ENCODE measurements at places on chromosomes 16 and 17.

DNA sequence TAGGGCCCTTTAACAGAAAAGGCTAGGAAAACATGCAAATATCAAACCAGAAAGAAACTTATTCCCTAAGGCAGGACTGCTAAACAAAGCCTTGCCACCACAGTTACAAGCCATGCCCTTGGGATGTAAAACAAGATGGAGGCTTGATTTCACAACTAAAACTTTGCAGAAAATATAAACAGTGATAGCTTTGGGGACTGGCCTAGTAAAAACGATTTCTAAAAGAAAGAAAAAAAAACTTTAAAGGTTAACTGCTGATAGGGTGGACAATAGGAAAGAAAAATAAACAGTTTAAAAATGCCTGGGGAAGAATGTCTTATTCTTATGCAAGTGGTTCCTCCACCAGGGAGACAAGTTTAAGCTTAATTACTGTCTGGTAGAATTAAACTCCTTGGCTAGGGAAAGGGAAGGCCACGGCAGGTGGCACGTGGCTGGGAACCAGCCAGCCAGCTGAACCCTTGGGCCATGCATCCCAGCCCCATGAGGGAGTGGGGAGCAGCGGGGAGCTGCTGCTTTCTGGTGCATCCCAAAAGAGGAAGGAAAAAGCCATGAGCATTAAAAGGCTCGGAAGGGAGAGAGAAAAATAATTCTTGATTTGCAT is 10.7 kb upstream of the TMC5 start:
- DNase-seq: no peak

DNA sequence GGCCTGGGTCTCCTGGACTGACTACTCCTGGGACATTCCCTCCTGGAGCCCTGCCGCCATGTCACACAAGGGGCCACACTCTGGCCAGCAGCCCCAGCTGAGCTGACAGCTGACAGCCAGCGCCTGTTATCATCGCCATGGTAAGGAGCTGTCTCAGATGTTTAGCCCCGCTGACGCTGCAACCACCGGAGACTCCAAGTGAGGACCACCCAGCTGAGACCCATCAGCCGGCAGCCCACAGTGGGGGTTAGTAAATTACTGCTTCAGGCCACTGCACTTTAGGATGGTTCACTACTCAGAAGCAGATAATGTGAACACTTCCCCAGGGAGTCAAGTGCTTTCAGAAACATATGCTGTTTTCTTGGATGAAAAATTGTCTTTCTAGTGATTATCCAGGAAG is 14.6 kb upstream of the SPHK1 start:
- DNase-seq: no peak

DNA sequence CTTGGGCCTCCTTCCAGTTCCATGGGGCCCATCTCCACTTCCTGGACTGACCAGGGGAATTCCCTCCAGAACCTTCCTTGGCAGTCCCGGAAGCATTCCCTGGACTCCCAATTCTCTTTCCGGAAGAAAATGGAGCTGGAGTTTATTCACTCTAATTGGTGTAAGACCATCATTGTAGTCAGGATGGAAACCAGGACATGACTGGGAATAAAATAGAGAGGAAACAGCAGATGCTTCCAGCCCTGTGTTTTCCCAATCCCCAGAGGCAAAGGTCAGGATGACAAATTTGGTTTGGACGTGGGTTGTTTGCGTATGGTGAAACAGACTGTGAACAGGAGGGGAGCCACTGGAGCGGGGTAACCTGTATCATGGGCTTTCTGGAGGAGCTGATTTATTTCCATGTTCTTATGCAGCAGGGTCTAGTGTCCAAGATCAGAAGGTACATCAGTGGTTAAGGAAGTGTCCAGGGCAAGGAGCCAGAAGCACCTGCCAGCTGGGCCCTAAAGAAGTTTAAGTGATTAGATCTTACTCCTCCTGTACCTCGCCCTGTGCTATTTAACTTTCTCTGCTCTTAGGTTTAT is 8.5 kb upstream of the LONP2 start:
- no peak for DNase-seq

DNA sequence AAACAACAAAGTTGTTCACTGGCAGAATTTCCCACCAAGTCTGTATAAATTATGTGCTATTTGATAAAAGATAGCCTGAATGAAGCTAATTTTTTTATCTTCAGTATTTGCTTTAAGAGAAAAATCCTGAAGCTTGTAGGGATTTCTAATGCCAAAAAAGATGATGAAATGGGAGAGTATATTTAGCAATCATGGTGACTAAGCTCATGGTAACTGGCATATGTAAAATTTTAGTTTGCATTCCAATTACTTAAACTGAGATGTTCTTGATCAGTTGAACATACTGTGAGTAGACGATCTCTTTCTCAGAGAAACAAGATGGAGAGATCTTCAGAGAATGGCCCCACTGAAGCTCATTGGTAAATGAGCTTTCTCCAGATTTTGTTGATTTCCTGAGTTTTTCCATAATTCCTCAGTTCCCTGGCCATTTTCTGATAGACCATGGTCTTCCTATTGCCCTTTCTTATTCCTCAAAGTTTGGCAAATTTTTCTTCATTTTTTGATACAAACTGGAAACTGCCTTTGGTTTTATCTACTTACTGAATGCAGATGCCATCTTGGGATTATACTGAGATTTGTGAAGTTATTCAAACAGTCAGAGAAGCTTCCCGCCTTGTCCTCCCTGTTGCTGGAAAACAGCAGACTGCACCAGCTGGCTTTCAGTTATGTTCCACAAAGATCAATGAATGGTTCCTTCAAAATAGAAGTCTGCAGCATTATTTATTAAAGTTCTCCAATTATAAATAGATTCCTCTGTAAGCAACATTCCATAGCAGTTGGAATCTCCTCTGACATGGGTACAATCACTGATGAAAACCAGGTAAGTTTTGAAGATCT is 68.3 kb upstream of the ALOX12 start:
- DNase-seq: no peak

- no peak for DNase-seq
These were observed 63.9 kb downstream of the NDEL1 start for GRCh38 chr17:8499614-8500013.

DNA sequence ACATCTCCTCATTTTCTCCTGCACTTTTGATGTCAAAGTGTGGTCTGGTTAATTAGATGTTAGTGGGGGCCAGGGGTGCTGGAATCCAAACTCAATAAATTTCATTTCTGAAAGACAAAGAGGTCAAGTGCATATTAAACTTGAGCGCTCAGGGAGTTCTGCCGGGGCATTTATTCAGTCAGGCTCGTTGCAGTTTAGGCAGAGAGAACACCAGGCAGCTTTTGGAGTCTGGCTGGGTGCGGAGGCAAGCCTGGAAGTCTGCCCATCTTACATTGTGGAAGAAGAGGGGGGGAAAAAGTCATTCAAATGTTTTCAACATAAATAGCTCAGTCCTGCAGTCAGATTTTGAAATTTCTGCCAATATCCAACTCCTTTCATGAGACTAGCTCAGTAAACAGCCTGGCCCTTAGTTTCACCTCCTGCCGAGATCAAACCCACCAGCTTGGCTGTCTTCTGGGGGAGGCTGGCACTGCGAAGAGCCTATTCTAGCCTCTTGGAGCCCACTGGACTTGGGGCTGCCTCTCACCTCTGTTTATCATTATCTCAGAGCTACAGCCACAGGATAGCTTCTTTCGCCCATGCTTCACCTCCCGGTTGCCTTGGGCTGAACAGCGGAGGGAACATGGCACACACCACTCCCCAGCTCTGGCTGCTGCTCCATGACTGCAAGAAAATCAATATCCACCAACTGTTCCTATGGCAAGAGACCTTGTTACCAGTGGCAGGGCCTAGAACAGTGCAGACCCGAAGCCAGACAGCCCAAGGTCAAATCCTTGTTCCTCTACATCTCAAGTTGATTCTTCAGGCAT is 177.4 kb upstream of the CDH5 start:
- DNase-seq: no peak

- DNase-seq: no peak
These were observed 18.2 kb upstream of the IL17C start for GRCh38 chr16:88619859-88620815.

GRCh38 chr17:50877838-50878237 is 11.7 kb upstream of the TOB1 start:
- no peak for DNase-seq
